ENCODE measurements at places on chromosomes 5 and 9. TPM values are rescaled to one million over a fixed set of nuclear protein-coding genes. Genes with fewer than 3 reads are reported as not detected.
A peak's percentile ranks its signal among the peaks of the same experiment; 100 is the strongest.

DNA sequence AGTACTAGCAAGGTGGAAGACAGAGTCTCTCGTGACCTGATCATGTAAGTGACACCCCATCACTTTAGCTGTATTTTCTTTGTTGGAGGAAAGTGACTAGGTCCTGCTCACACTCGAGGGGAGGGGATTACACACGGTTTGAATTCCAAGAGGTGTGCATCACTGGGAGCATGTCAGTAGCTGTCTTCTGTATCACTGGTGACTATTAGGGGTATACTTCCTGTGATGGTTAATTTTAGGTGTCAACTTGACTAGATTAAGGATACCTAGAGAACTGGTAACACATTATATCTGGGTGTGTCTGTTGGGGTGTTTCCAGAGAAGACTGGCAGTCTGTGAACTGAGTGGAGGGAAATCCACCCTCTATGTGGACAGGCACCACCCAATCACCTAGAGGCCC is 22.5 kb downstream of the FOXD1 start:
- no peak for DNase-seq

DNA sequence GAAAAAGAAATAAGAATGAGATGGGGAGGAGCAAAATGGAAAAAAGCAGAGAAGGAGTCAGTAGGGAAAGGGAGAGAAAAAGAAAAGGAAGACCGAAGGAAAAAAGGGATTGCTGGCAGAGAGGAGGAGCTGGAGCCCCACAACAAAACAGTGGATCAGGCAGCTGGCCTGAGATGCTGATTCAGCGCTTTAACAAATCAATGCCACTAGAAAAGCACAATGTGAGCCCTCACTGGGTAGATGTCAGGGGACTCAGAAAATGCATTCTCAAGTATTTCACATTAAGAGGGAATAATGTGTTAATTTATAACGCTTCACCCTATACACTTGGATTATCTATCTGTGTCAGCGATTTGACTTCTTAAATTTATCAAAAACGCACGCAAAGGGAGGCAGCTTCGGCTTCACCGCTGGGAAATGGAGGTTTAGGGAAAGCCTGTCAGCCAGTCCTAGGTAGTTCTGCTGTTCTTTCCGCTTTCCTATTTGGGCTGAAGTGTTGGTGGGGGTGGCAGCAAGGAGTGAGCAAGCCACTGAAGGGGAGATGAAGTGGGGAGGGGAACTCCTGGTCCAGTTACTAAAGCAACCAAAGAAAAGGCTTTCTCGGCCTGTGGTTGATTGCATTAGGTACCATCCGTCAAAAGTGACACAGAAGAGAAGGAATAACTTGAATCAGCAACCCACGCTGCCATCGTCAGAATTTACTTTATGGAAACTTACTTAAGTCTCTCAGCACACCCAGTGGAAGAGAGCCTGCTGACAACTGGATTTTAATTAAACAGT is 161.6 kb downstream of the BNC2 start:
- DNase-seq, result no peak

The ORM1 gene
- not detected for total RNA-seq

DNA sequence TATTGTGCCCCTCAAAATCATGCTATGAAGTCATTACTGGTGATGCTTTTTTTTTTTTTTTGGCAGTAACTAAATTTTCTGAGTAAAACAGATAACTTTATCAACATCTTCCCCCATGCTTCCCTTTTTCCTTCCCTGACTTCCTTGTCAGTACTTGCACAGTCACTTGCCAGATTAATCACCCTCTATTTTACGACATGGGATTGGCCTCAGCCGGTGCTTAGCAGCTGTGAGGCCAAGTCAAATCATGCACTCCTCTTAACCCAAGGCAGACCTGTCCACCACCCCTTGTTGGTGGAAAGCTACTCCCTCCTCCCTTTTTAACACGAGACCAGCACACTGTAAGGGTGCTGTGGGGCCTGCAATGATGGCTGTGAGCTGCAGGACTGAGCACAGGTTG is 118.0 kb upstream of the OTULINL start:
- no peak for DNase-seq

The ADAMTS12 gene
- total RNA-seq, result 12.3 TPM

DNA sequence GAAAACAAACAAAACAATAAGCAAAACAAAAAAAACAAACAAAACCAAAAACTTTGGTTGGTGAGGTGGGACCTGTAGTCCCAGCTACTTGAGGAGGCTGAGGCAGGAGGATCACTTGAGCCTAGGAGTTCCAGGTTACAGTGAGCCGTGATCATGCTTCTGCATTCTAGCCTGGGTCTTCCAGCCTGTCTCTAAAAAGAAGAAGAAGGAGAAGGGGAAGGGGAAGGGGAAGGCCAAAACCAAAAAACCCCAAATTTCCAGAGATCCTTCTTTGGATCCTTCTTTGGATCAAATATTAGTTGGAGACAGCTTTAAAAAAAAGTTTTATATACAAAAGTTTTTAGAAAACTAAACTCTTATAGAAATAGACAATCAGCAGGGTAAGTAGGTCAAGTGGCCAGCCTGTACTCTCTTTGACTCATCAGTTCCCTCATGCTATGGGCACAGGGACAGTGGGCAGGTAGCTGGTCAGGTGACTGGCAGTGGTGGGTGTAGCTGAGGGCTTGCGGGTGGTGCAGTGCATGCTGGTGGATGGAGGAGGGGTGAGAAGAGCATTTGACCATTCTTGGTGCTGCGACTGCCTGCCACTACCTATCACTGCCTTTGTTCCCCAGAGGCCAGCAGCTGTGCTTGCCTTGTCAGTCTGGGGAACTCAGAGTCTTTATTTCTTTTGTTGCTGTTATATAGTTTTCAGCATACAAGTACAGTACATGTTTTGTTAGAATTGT is 12.6 kb downstream of the RCL1 start:
- DNase-seq, result no peak

The OTP gene
- total RNA-seq, result not detected

- DNase-seq, result no peak
These were observed 53.6 kb upstream of the NR3C1 start for GRCh38 chr5:143456952-143457547.

- no peak for DNase-seq
These were observed 169.9 kb downstream of the FER start for GRCh38 chr5:108917596-108917995.

- no peak for DNase-seq
These were observed 3.6 kb upstream of the DCP2 start for GRCh38 chr5:112973036-112973435.

GRCh38 chr5:28807195-28807729 is 1768.9 kb upstream of the CDH9 start:
- no peak for DNase-seq

GRCh38 chr5:43638546-43638945 is 35.6 kb downstream of the NNT start:
- DNase-seq, result no peak

GRCh38 chr9:127557998-127558546 is 54.0 kb upstream of the STXBP1 start:
- no peak for DNase-seq

The SV2C gene
- 0.24 TPM for total RNA-seq

The PAEP gene
- not detected for total RNA-seq

DNA sequence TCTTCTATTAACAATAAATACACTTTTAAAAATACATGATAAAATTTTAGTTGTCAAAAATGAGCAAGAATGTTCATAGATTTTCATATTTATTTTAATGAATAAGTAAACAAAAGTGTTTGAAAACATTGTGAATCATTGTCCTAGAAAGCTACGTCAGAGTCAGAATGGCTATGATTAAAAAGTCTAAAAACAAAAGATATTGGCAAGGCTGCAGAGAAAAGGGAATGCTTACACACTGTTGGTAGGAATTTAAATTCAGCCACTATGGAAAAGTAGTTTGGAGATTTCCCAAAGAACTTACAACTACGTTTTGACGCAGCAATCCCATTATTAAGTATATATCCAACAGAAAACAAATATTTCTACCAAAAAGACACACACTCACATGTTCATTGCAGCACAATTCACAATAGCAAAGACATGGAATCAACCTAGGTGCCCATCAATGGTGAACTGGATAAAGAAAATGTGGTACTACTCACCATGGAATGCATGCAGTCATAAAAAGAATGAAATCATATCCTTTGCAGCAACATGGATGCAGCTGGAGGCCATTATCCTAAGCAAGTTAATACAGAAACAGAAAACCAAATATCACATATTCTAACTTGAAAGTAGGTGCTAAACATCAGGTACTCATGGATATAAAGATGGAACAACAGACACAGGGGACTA is 49.2 kb upstream of the FBXL17 start:
- DNase-seq, result no peak

DNA sequence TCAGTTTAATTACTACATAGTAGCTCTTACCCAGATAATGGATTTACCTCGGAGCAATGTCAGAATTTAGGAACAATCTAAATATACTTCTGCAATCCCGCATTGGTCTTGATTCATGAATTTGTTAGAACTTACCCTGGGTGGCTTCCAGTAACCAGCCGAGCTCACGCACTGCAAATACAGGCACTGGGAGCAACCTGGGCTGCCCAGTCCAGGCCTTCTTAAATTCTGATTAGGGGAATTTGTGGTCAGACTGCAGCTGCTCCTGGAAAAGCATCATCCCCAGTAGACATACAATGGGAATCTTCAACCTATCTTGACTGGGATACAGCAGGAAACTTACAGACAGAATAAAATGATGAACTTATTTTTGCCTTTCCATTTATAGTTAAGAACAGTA is 270.3 kb downstream of the SPOCK1 start:
- no peak for DNase-seq

The CCIN gene
- total RNA-seq, result 0.19 TPM

GRCh38 chr5:90402521-90403255 is 6.9 kb downstream of the CETN3 start:
- DNase-seq, result no peak

GRCh38 chr5:166377756-166378155 is 1913.7 kb upstream of the WWC1 start:
- no peak for DNase-seq

DNA sequence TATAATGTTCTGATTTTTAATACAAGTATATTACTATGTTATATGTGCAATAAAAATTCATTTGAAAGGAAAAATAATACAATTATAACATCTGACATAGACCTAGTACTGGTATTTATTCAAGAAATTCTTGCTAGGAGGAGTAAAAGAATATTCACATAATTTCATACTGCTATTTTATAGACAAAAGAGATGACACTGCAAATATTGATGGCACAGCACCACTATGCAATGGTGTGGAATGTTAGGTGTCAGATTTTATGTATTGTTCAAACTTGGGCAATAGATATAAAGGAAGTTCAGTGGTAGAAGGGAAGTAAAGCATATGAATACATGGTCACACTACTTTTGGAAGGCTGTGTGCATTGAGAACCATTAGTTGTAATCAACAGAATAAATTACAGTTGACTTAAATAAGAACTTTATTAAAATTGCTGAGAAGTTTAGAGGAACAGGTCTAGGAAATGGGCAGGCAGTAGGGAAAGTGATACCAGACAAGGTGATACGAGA is 143.9 kb downstream of the OR2K2 start:
- DNase-seq, result no peak

DNA sequence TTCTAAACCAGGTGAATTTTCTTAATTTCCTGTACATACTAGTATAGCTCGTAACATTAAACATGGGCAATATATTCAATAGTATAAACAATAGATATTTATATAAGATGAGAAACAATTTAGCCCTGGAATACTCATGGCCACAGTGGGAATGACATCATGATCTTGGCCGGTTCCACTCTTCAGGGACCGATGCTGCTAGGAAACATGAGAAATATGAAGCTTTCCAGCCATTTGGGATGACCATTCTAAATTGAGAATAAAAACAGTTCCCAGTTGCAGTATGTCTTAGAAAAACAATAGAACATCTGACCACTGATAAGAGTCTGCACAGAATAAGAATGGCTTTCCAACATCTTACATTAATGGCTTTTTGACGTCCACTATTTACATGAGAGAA is 33.3 kb upstream of the SLCO6A1 start:
- DNase-seq, result no peak

DNA sequence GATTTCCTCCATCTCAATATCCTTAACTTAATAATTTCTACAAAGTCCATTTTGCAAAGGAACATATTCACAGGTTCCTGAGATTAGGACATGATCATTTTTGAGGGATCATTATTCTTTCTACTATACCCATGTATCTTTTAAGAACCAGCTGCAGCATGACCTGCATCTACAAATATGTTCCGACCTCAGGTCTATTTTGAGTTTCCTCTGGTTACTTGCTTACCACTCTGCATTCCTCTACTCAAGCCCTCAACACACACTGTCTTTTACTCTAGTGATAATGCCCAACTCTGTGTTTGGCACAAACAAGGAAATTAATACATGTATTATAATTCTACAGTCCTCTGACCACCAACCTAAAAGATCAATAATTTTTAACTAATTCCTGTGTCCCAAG is 386.1 kb downstream of the DNAH5 start:
- DNase-seq, result no peak

The LCN15 gene
- total RNA-seq, result 0.61 TPM

DNA sequence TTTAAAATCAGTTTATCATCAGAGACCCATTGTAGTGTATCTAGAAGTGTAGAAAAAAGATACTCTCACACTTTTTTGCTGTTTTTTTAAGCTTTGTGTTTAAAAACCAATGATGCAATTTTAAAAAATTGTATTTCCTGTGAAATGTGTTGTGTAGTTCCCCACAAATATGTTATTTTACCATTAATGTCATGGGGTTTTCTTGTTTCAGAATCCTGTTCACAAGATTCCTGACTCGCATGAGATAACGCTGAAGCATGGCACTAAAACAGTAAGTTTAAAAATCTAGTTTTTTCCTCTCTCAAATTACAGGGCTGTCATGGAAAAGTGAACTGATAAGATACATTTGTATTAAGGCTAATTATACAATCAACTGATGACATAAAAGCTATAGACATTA is 58.6 kb downstream of the WDR70 start:
- DNase-seq, result no peak

- no peak for DNase-seq
These were observed 179.0 kb downstream of the TSSK1B start for GRCh38 chr5:113255579-113256386.

- no peak for DNase-seq
These were observed 319.1 kb downstream of the GLIS3 start for GRCh38 chr9:3980771-3981170.

GRCh38 chr5:65076251-65076869 is 307.6 kb downstream of the CWC27 start:
- peak; percentile 53 for DNase-seq

- DNase-seq, result no peak
These were observed 249.7 kb upstream of the ZNF462 start for GRCh38 chr9:106613250-106613737.

GRCh38 chr5:169637085-169637548 is at the start of gene DOCK2:
DOCK2 (plus strand) TSS chr5:169637275; CDS start chr5:169637327, 52 bp downstream.
- DNase-seq, result peak; percentile 71

GRCh38 chr5:35309365-35310130 is 79.3 kb upstream of the PRLR start:
- DNase-seq, result no peak

- no peak for DNase-seq
These were observed 18.4 kb downstream of the ENC1 start for GRCh38 chr5:74622122-74622521.

GRCh38 chr5:1348986-1349245 is 4.0 kb upstream of the CLPTM1L start:
- no peak for DNase-seq

GRCh38 chr9:136862849-136863622 is 3.1 kb downstream of the EDF1 start:
- no peak for DNase-seq
